ENCODE measurements at places on chromosomes 5 and 9.

- no peak for DNase-seq
Measured at GRCh38 chr5:80060966-80061365, 25.8 kb downstream of the THBS4 start.

- DNase-seq, result no peak
Measured at GRCh38 chr9:92706218-92706940, 36.4 kb upstream of the IPPK start.

GRCh38 chr5:73321757-73322436 lies 126.7 kb downstream of the FOXD1 start:
- no peak for DNase-seq

DNA sequence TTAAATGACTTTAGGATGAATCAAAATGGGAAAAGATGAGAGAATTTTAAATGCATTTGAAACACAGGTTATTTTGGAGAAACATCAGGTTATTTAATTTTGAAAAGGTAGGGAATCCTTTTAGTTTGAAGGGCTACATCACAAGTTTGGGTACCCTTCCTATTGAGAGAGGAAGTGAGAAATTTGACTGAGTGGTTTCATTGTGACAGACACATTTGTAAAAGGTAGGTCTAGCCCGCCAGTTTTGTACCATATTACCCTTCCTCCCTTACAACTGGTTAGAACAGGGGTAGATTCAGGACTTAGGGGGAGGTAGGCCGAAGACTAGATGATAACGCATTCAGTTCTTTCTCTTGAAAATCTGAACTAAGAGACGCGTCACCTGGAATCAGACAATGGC lies 464.2 kb downstream of the EBF1 start:
- DNase-seq, result no peak

DNA sequence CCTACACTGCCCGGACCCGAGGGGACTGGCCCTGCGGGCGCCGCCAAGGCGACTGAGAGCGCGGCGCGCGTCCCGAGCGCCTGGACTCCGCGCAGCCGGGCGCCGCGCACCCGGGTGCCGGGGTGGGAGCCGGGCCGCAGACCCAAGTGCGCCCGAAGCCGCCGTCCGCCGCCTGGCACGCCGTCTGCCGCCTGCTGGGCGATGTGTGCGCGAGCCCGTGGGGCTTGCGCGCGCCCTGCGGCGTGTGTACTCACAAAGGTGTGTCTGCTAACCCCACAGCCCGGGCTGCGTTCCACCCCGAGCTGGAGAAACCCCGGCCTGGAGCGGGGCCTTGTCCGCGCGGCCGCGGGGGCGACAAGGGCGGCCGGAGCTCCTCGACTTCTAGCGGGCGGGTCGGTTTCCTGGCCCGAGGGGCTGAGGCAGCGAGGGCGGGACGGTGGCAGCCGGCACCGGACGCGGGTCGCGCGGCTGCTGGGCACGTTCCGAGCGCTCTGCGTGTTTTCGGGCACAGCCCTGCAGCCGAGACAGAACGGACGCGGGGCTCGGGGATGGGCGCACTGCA lies 1.1 kb upstream of the ZSWIM6 start:
- DNase-seq, result peak; percentile 66

- DNase-seq, result no peak
Measured at GRCh38 chr9:96192710-96193109, 109.3 kb downstream of the HSD17B3 start.

GRCh38 chr9:35556776-35557175 lies 48.3 kb upstream of the TESK1 start:
- DNase-seq, result no peak

GRCh38 chr5:123776761-123777160 lies 264.8 kb downstream of the CSNK1G3 start:
- no peak for DNase-seq

- no peak for DNase-seq
Measured at GRCh38 chr5:22351178-22351577, 502.0 kb downstream of the CDH12 start.

DNA sequence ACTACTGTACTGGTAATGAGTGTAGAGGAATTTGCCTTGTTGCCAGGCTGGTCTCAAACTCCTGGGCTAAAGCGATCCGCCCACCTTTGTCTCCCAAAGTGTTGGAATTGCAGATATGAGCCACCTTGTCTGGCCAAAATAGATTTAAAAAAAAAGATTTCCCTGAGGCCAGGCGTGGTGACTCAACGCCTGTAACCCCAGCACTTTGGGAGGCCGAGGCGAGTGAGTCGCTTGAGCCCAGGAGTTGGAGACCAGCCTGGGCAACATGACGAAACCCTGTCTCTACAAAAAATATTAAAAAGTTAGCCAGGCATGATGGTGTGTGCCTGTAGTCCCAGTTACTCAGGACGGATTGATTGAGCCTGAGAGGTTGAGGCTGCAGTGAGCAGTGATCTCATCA lies 62.5 kb downstream of the IPO11 start:
- no peak for DNase-seq

GRCh38 chr9:136044207-136044970 lies 50.7 kb downstream of the NACC2 start:
- DNase-seq, result no peak

GRCh38 chr5:172501708-172502320 lies 47.5 kb upstream of the SH3PXD2B start:
- no peak for DNase-seq

DNA sequence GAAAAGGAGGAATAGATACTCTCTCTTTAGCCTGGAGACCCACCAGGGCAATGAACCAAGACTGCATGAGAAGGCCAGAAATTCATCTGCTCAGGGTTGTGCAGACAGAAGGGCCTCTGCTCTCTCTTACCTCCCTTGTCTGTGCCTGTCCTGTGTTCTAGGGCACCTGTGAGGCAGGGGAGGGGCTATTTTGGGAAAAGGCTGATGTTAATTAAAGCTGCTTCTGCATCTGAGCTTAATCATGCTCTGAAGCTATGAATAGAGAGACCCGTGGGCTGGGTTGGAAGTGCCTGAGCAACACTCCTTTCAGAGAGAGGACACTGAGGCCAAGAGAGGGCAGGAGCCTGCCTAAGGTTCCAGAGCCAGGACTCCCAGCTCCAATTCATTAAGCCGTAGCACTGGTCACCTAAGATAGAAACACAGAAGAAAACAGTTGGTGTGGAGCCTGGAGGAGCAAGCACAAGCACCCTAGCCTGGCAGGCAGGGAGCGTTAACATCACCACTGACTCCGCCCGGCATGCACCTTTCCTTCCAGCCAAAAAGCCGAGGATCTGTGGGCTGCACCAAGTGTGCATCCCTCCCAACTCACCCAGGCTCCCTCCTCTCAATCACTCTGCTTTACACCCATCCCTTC lies 31.4 kb upstream of the STING1 start:
- DNase-seq, result no peak

DNA sequence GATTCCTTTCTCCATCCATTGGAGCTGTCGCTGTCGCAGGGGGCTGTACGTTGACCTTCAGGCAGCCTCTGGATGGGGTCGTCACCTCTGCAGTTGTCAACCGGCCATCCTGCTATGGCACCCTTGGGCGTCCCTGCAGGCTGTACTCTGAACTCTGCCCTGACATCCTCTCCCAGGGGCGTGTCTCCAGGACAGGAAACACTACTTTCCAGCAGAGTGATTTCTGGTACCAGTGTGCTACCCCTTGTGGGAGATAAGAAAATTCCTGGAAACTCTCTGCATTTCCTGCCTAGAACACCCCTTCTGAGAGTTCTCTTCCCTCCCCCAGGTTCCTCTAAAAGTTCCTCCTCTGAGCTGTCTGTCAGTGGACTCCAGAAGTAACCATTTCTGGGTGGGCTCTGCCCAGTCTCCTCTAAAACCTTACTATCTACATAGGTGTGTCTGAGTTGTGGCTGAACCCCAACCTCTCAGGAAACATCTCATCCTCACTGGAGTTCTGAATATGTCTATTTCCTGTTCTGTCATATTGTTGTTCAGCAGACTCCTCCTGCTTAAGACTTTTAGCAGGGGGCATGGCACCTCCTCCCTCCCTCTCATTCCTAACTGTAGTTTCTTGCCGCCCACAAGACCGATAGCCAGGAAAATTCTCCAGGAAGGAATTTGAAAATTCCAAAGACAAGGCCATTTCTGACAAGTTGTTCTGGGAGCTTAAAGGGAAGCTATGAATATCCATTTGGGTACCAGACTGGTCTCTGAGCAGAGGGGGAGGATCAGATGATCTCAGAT lies 145.3 kb upstream of the RASEF start:
- DNase-seq, result no peak

- DNase-seq, result no peak
Measured at GRCh38 chr5:150519978-150520377, 12.0 kb downstream of the NDST1 start.

- no peak for DNase-seq
Measured at GRCh38 chr5:135141303-135142268, 107.6 kb upstream of the PITX1 start.

GRCh38 chr5:39191216-39191615 lies 28.1 kb downstream of the FYB1 start:
- no peak for DNase-seq

All from activated T-helper 1 cell treated with anti-CD3 and anti-CD28 coated beads, Interleukin-2, amount 50 U/mL, for 16 hours (primary cell).